PC-3 (cell line): ENCODE measurements at places on chromosomes 2 and 18.
A peak's percentile ranks its signal among the peaks of the same experiment; 100 is the strongest.

- no peak for DNase-seq
These were observed 282.0 kb downstream of the DPP10 start for GRCh38 chr2:114724454-114724853.

- DNase-seq = peak; percentile 50
These were observed 5.1 kb upstream of the CALCRL start for GRCh38 chr2:187453078-187453641.

- peak; percentile 28 for DNase-seq
These were observed 242.8 kb downstream of the GLI2 start for GRCh38 chr2:120978359-120979050.

- peak; percentile 96 for DNase-seq
These were observed 40.1 kb downstream of the ODC1 start for GRCh38 chr2:10407841-10408648.

GRCh38 chr2:120405759-120406099, 59.8 kb downstream of the INHBB start:
- DNase-seq = no peak

DNA sequence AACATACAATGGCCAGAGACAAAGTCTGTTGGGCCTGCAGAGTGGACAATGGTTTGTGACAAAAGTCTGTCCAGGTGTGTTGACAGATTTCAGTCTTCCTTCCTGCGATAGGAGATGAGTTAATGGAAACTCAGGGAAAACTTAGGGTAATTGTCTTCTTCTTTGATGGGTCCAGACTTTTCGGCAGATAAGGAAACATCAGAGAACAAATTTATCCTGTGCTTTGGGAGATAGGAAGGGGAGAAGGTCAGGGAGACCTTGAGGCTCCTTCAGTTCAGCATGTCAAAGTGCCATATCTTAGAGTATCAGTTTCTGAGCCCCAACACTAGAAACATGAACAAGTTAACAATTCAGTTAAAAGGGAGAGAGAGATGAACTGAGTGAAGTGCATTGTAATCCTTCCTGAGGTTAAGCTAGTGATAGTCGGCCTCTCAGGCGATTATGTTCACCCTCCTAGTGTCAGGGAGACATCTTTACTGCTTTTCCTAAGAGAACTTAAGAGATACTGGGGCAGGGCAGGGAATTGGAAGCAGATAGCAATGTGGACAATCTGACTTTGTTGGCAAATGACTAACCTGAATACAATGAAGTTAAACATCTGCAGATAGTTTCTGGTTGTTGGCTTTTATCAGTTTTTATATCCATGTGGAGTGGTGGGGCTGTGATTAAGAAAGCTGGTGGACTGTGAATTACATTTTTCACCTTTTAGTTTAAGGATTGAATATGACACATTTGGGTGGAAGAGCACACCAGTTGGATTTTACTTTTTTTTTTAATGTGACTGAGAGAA, 248.8 kb upstream of the FN1 start:
- peak; percentile 62 for DNase-seq

DNA sequence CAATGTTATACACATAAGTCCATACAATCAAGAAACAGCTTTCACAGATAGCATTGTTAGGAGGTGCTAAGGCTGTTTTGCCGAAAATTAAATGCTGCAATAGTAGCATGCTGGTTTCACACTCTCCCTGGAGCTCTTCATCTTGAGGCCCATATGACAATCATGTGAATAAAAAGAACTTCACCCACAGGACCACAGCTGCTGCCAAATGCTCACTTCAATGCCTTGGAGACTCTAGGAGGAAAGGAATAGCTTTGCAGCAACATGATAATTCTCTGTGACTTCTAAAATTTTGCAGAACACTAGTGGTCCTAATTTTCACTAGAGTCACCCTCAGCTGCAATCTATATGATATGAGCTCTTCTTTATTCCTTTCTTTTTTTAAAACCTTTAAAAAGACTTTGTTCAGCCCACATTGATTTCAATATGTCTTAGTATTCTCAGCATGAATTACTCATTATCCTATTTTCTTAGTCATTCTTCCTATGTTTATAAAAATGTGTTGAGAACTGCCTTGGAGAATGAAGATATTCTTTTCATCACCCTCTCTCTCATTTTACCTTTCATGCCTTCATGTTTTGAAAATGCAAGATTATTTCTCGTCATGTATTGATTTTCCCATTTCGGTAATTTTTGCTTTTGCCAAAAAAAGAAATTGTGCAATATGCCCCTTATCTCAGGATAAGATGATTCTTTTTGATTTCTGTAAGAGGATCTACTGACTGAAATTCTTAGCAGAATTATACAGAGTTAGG, 108.2 kb downstream of the PDE1A start:
- DNase-seq = no peak

- no peak for DNase-seq
These were observed 27.5 kb downstream of the INSIG2 start for GRCh38 chr2:118115761-118116160.

GRCh38 chr2:24785671-24786321, 7.4 kb downstream of the PTRHD1 start:
- DNase-seq = no peak

- peak; percentile 7 for DNase-seq
These were observed 74.0 kb downstream of the AGPS start for GRCh38 chr2:177466337-177467195.

DNA sequence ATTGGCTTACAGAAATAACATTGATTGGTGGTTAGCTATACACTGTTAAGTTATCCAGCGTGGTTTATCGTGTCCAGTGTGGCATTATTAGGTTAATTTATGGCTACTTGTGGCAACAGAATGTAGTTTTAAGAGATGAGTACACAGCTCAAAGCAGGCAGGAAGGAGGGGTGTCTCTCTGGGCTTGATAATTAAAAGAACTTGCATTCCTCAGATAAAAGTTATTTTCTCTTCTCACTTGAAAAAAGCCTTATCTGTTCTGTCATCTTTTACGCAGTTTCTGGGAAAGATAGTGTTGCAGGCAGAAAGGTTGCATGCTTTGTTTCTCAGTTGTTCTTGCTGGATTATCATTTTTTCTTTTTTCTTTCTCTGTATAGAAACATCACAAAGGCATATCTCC, 154.4 kb upstream of the COL3A1 start:
- DNase-seq = no peak

DNA sequence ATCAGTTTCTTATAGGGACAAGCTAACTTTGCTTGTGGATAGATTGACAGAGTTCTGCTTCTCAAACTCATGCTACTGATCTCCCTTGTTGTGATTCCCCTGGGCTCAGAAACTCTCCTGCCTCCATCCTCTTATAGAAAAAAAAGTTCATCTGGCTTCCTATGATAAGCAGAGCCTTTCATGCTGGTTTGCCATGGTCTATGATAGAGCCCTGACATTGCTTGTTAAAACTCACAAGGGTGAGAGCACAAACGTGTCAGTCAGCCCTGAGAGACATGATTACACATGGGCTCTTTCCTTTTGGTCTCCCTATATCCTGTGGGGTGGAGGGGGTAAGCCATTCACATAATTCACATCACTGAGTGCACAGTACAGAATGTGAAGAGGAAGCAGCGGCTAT, 121.8 kb downstream of the TDRD15 start:
- DNase-seq = no peak

GRCh38 chr2:102304711-102305611, 6.4 kb upstream of the IL1RL1 start:
- no peak for DNase-seq

- DNase-seq = no peak
These were observed 481.4 kb upstream of the CDH7 start for GRCh38 chr18:65269375-65269774.

- DNase-seq = no peak
These were observed 243.6 kb downstream of the TMEM182 start for GRCh38 chr2:103005393-103005792.

GRCh38 chr2:98647636-98648035, 39.2 kb downstream of the UNC50 start:
- peak; percentile 78 for DNase-seq

GRCh38 chr2:241088376-241088775, 13.7 kb downstream of the MTERF4 start:
- DNase-seq = no peak

DNA sequence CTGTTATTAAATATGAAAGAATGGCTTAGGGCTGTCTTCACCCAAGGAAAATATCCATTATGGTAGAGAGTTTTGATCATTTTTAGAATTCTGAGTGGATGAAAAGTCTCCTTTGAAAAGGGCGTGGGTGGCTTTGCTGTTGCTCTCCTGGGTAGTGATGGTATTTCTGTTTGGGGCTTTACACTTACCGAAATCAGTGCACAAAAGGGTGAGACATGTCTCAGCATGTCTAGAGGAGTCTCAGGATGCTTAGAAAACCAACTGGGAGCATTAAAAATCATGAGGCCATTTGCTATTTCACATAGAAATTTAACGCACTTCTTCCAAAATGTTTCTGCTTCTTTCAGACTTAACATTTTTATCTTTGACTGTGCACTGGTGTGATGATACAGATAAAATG, 49.6 kb downstream of the ZCCHC2 start:
- DNase-seq = no peak

GRCh38 chr2:23843051-23843976, 83.6 kb downstream of the ATAD2B start:
- no peak for DNase-seq

- no peak for DNase-seq
These were observed 670.0 kb upstream of the ACVR2A start for GRCh38 chr2:147174824-147175254.

DNA sequence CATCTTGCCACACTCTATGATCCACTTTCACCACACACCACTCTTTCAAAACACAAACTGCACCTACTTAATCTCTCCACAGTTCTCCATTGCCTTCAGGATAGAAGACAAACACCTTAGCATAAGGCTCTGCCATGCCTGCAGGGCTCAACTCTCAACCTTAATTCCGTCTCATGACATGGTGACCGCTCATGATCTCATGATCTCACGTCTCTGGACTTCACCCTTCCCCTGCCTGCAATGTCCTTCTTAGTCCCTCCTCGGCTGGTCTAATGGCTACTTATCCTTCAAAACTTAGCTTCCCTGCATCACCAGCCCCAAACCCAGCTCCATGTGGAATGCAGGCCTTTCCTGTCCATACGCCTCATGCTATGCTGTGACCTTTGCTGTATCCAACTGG, 85.3 kb downstream of the ACVR1 start:
- DNase-seq = no peak

GRCh38 chr2:183678908-183679307, 554.7 kb downstream of the NUP35 start:
- DNase-seq = no peak

- peak; percentile 53 for DNase-seq
These were observed 961.6 kb upstream of the LRRTM1 start for GRCh38 chr2:81266106-81266505.

GRCh38 chr2:216683846-216684245, 11.5 kb downstream of the IGFBP5 start:
- DNase-seq = no peak

GRCh38 chr2:226208726-226209125, 590.9 kb downstream of the IRS1 start:
- DNase-seq = peak; percentile 73

- DNase-seq = peak; percentile 64
These were observed 419.5 kb upstream of the CHST9 start for GRCh38 chr18:27604583-27604982.

DNA sequence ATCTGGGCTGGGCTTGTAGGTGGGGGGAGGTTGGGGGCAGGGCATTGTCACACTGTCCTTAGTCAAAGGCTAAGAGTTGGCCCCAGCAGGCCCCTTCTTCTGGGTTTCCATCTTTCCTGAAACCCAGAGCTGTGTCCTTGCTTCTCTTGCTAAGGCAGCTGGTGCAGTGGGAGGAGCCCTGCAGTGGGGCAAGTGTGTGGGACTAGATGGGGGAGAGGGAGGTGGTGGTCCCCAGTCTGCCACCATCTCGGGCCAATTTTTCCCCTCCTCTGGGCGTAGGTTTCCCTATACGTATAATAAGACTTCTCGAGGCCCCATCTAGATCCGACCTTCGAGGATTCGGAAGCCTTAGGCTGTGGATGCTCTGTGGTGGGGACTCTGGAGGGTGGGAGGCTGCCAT, 3.5 kb downstream of the KCNF1 start:
- DNase-seq = no peak

GRCh38 chr2:42203792-42204191, 34.6 kb downstream of the EML4 start:
- no peak for DNase-seq

- DNase-seq = no peak
These were observed 432.7 kb upstream of the RAB12 start for GRCh38 chr18:8176554-8176953.
